Activated CD8-positive, alpha-beta memory T cell treated with anti-CD3 and anti-CD28 coated beads for 1 hour (primary cell): ENCODE measurements at places on chromosomes 2 and 18.

GRCh38 chr2:182818925-182819324, 47.5 kb downstream of the FRZB start:
- DNase-seq: no peak

GRCh38 chr18:30705943-30706342, 336.6 kb downstream of the DSC3 start:
- no peak for DNase-seq

DNA sequence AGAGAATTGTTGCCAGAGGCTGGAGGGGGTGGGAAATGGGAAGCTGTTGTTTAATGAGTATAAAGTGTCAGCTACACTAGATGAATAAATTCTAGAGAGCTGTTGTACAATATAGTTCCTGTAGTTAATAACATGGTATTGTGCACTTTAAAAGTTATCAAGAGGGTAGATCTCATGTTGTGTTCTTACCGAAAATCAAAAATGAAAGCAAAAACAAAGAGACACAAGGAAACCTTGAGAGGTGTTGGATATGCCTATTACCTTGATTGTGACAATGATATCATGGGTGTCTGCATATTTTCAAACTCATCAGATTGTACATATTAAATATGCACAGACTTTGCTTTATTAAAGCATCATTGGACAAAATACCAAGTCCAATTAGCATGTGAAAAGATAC, 43.2 kb downstream of the SCG2 start:
- no peak for DNase-seq

GRCh38 chr2:9655441-9656269, 24.9 kb upstream of the YWHAQ start:
- no peak for DNase-seq

GRCh38 chr18:79420033-79420745, 24.5 kb downstream of the NFATC1 start:
- DNase-seq: no peak

DNA sequence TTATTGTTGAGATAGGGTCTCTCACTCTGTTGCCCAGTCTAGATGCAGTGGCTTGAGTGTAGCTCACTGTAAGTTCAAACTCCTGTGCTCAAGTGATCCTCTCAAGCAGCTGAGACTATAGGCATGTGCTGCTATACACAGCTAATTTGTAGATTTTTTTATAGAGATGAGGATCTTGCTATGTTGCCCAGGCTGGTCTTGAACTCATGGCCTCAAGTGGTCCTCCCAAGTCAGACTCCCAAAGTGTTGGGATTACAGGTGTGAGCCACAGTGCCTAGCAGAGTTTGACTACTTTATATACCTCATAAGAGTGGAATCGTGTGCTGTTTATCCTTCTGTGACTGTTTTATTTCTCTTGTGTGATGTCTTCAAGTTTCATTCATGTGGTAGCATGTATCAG, 60.3 kb downstream of the TANC1 start:
- DNase-seq: no peak

DNA sequence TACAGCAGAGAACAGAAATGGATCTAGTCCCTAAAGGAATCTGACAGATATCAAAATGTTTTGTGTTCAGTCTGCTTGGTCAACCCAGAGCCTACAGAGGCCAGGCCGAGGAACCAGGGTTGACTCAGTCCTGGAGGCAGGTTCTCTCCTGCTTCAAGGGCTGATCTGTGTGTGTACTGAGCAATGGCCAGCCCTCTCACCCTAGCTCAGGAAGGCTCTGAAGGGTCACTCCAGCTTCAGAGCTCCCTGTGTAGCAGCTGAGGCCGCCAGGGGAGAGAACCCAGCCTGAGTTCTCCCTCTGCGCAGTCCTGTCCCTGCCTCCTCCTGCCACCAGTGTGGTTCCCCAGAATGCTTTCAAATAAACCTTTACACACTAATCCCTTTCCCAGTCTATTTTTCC, 41.1 kb downstream of the NEURL3 start:
- DNase-seq: no peak

GRCh38 chr2:236984046-236984445, 101.6 kb upstream of the COPS8 start:
- no peak for DNase-seq

DNA sequence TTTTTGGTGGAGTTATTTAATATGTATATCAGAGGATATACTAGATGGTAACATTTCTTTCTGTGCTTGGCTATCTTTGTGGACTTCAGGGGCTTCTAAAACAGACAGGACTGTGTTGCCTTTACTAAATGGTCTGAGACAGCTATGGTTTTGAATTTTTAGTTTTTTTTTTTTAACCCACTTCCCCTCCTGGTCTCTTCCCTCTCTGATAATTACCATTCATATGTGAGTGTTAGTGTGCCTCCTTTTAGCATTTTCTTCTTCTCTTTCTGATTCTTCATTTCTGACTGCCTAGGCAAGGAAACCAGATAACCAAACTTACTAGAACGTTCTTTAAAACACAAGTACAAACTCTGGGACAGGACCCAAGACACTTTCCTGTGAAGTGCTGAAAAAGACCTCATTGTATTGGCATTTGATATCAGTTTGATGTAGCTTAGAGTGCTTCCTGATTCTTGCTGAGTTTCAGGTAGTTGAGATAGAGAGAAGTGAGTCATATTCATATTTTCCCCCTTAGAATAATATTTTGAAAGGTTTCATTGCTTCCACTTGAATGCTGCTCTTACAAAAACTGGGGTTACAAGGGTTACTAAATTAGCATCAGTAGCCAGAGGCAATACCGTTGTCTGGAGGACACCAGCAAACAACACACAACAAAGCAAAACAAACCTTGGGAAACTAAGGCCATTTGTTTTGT, 52.7 kb downstream of the SMAD4 start:
- DNase-seq: no peak

DNA sequence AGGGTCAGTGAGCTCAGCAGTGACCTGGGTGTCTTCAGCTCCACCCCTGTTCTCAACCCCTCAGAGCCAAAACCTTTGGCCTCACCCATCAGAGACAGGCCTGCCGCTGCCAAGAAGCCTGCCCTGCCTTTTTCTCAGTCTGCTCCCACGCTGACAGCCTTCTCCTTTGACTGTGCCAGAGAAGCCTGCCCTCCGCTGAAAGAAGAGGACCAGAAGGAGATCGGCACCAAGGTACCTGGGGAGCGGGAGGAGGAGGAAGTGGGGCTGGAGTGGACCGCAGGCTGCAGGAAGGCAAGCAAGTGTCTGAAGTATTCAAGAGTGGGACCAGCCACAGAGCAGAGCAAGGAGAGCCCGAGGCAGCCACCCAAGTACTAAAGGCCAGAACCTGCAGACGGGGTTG, 33.2 kb downstream of the TOGARAM2 start:
- no peak for DNase-seq

- DNase-seq: no peak
Measured at GRCh38 chr2:24870891-24871705, 48.9 kb downstream of the ADCY3 start.

GRCh38 chr2:207260947-207261346, 95.2 kb upstream of the KLF7 start:
- no peak for DNase-seq

DNA sequence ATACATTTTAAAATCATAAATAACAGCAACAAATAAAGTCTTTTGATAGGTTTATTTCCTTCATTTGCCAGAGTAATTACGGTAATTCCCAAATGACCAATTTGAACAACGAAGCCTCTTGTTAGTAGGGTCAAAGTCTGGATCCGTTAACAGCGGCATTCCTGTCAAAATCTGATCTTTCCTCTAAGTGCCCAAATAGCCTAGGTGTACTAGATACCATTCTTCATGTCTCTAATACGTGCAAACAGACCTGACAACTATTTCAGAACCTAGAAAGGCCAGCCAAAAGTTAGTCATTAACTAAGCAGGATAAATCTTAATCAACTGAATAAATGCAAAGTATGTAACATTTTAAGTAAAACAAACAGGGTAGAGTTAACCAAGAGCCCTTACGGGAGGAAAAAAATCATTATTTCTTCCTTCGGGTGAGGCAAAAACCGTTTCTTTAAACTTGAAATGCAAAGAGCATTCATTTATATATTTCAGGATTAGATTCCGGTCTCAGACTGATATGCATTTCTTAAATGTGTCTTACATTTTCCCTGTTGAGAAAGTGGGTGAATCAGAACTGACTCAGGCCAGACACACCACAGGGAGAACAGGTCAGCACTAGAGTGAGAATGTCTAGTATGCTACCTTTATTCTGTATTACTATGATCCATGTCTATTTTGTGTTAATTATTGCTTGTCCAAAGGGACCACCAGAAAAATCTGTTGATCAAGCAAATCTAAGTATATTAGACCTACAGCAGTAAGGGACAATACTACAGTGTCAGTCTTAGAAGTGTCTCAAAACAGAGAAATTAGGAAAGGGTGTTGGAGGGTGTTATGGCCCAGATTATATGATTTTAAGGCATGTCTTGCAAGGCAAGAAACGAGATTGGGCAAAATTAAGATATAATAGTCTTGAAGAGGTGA, 141.5 kb upstream of the NDUFV2 start:
- DNase-seq: no peak

GRCh38 chr2:130337735-130338325, 4.9 kb upstream of the IMP4 start:
- no peak for DNase-seq

- DNase-seq: no peak
Measured at GRCh38 chr18:74869904-74870863, 272.5 kb downstream of the ZNF407 start.

- DNase-seq: no peak
Measured at GRCh38 chr2:119808516-119809147, 48.9 kb downstream of the PTPN4 start.

DNA sequence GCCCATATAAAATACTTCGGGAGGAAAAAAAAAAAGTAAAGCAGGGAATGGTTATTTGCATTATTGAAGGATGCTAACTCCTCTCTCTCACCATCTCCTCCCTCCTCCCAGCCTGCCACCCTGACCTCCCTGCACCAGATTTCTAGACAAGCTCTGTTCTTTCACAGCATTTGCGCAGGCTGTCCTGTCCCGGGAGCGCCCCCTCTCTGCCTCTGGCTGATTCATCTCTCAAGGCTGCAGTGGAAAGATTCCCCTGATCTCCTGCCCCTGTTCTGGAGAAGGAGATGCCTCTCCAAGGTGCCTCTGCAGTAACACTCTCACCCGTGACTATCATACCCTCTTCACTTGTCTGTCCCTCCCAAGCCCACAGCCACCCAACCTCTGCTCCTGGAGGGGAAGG, 38.5 kb downstream of the COL4A4 start:
- no peak for DNase-seq
